ENCODE measurements at places on chromosomes 7 and 10.

DNA sequence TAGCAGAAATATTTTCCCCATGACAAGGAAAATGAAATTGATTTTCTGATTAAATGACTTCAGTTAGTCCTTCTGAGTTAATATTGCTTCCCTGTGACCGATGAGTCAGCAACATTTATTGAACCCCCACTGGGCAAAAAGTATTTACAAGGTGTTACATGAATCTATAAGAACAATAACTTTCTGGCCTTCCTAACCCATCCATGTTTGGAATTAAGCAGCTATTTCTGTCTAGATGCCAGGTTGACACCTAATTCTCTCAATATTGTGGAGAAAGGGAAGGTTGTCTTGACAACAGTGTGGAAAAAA lies 112.9 kb upstream of the JAZF1 start:
- DNase-seq = no peak

GRCh38 chr7:134522601-134523000 lies 4.8 kb upstream of the AKR1B10 start:
- DNase-seq = no peak

DNA sequence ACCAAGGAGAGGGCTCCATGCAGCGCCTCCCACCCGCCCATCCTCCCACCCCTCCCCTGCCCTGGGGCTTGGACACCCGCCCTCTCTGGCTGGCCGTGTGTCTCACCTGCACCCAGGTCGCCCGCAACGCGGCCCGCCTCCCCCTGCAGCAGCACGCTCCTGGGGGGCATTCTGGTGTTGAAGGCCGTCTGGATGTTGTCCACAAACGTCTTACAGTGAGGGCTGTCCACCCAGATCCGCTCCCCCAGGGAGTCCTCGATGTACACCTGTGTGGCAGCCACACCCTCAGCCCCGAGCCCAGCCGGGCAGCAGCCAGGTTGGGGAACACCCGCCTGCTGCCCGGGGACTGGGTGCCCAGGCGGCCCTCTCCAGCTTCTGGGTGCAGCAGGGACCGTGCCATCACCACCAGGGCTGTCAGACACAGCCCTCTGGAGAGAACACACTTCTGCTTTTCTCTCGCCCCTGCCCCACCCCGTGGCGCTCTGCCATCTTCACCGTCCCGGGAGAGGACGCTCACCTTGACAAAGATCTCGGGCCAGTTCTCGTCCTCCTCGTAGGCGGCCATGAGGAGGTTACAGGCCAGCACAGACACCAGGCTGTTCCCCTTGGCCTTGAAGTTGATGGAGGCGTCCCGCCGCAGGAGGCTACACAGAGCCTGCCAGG lies 4.7 kb downstream of the INTS1 start:
- no peak for DNase-seq

- no peak for DNase-seq
Observed at GRCh38 chr7:18740579-18740988, 245.0 kb downstream of the HDAC9 start.

- no peak for DNase-seq
Observed at GRCh38 chr7:38594949-38595348, 36.2 kb downstream of the AMPH start.

- DNase-seq = no peak
Observed at GRCh38 chr10:78963074-78964034, 105.4 kb upstream of the ZMIZ1 start.

DNA sequence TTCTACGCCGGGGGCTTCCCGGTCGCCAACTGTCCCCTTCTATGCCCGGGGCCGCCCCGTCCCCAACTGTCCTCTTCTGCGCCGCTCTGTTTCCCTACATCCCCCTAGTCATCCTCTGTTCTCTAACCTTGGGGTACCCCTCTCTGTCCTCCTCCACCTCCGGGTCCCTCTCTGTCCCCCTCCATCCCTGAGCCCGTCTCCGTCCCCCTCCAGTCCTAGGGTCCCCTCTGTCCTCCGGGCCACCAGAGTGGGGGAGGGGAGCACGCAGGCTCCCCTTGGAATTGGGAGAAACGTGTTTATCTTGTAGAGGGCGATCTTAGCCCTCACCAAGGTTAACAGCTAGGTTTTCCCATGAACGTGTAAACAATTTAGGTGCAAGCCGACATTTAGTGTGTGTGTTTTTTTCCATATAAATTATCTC lies 852 bp upstream of the KLF6 start:
- DNase-seq = no peak

GRCh38 chr7:83105948-83106347 lies 56.7 kb downstream of the PCLO start:
- DNase-seq = no peak

GRCh38 chr7:148286150-148286549 lies 304.4 kb upstream of the C7orf33 start:
- no peak for DNase-seq

DNA sequence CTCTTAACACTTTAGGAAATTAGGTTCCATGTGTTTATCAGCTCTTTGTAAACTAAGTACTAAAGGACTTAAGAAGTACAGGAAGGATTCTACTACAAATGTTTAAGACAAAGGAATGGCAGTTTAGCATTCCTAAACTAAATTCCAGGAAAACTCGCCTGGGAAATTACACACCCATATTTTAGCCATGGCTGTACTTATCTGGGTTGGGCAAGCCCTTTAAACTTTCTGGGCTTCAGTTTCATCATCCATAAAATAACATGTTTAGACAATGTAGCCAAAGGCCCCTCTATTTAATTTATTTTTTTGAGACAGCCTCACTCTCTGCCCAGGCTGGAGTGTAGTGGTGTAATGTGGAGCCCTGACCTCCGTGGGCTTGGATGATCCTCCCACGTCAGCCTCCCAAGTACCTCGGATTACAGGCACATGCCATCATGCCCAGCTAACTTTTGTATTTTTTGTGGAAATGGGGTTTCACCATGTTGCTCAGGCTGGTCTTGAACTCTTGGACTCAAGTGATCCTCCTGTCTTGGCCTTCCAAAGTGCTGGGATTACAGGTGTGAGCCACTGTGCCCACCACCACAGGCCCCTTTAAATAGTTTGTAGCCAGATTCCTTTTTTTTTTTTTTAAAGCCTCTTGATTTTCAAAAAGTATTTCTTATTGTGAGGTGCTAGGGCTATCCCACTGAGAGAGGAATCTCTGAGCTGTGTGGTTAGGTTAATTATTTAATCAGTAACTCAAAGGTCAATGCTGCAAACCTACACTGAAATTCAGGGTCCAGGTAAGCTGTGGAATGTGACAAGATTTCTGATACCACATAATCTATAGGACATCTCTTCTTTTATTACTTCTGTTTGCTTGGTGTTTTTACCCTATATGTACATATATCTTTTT lies 32.1 kb downstream of the TMEM60 start:
- no peak for DNase-seq

DNA sequence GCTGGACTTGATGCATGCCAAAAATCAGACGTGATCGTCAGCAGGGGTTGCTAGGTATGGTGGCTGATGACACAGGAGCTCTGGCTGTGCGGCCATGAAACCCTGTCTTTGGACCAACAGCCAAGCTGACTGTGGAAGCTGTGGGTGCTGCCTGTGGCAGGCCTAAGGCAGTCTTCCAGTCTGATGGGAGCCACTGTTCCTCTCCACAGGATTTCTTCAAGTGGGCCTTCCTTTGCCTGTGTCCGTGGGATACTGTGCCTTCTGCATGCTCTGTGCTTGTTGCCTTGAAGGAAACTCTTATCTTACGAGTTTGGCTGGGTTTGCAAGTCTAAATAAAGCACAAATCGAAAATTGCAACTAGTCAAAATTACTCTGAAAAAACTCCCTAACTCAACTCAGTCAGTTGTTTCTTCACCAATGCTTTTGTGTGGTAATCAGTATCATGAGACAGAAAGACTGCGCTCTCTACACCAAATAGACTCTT lies 101.9 kb upstream of the PDLIM1 start:
- no peak for DNase-seq

- DNase-seq = no peak
Observed at GRCh38 chr10:71213761-71214440, 1.5 kb downstream of the UNC5B start.

- DNase-seq = no peak
Observed at GRCh38 chr10:6978187-6978627, 398.1 kb upstream of the PRKCQ start.

DNA sequence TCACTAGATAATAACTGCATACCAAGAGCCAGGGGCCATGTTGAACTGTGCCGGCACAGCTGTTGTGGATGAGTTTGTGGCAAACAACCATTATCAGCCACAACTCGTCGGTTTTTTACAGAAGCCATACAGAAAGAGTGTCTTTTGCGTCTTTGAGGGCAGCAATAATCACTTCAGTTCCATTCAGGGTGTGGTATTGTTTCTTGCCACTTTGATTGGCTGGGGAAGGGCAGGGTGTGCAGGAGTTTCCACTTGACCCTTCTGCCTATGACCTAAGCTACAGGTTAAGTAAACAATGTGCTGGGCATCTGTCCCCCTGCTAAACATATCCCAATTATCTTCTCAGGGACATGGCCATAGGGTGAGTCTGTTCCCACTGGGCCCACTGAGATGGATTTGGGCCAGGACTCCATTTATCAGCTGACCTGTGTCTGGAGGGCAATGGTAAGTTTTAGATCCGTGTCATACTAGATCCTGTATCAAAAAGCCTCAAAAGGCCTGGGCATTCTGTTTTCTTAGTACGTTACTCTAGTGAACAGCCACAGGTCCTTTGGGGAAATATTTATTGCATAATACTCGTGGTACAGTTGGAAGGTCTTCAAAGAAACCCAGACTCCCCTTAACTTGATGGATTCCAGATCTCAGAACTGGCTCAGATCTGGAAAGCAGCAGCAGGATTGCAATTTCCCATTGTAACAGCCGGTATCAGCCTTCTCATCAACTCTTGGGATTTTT lies 15.9 kb downstream of the ZNF3 start:
- no peak for DNase-seq

DNA sequence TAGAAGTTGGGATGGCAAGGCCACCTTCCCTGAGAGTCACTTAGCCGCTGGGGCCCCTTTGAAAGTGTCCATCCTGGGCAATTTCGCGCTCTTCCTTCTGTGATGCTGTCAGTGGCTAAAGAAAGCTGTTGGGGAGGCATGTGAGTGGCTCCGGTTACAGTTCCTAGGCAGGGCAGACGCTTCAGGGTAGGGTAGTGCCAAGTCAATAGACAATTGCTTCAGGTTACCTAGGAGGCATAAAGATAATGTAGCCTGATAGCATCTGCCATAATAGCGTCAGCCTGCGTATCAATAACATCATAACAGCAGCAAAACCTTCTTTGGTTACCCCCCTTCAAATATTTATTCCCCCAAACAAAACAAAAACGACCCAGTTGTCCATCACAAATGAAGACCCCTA lies at the start of gene FAM107B:
Gene FAM107B (minus strand): TSS at position 101 of the 400 bp plus-strand sequence. CDS start 234 bp downstream, outside the sequence.
- no peak for DNase-seq

DNA sequence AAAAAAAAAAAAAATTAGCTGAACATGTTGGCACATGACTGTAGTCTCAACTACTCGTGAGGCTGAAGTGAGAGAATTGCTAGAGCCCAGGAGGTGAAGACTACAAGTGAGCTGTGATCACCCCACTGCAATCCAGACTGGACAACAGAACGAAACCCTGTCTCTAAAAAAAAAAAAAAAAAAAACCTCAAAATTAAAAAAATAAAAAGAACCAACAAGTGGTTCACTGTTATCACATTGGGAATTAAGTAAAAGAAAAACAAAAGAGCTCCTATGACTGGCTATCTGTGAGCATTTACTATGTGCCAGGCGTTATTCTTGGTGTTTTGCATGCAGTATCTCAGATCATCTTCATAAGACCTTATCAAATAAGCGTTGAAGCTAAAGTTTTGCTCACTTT lies 66.0 kb downstream of the ANLN start:
- DNase-seq = no peak

DNA sequence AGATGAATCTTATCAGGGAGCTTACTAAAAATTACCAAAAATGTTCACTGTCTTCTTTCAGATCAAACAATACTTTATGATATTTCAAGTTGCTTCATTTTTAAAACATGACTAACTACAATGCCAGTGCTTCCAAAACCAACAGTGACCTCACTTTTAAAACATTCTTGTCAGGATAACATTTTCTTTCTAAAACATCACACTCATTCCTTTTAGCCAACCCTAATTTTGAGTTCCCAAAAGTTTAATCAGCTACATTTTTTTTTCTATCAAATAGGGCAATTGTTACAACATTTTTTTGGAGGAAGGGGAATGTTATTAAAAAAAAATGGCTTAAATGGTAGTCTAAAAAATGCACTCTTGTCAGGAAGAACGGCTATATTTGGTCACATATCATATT lies 37.3 kb downstream of the RTKN2 start:
- DNase-seq = no peak

DNA sequence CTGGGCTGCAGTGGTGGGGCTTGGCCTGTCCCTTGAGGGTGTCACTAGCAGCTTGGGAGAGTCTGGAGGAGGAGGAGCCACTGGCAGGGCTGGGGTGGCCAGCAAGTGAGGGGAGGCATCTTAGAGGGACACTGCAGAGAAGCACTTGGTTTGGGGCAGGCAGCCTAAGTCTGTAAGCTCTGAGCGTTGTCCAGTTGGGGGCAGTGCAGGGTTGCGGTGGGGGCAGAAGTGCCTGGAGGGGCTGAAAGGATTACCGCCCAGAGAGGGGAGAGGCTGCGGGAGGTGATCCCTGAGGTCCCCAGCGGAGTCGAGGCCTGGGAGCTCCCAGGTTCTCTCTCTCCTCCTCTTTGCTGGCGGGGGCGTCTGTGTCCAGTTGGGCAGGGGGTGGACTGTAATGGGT lies 7.4 kb downstream of the ADCYAP1R1 start:
- no peak for DNase-seq

GRCh38 chr10:62414359-62414758 lies 40.2 kb downstream of the ZNF365 start:
- no peak for DNase-seq

GRCh38 chr10:69855346-69856111 lies 53.8 kb downstream of the COL13A1 start:
- no peak for DNase-seq

DNA sequence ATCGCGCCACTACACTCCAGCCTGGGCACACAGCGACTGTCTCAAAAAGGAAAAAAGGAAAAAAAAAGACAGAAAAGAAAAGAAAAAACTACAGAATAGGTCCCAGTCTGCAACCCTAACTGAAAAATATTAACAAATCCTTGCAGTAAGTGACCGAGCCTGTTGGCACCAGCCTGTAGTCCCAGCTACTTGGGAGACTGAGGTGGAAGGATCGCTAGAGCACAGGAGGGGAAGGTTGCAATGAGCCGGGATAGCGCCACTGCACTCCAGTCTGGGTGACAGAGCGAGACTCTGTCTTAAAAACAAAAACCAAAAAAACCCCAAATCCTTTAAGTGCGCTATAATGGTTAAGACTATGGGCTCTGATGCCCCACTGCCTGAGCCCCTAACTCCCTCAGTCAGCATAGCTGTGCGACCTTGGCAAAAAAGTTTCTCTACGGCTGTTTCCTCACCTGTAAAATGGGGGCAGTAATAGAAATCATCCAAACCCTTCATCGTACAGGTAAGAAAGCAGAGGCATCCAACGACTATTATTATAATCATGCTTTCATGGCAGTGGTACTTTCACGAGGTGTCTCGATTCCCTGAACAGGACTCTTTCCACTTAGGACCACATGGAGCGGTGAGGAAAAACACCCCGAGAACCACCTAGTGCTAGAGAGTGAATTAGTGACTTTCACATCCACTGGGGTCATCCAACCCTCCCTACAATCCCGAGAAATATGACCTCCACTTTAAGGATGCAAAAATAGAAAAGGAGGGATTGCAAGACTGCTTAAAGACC lies 755 bp downstream of the TOMM7 start:
- no peak for DNase-seq

GRCh38 chr10:48519481-48520183 lies 85.2 kb downstream of the ARHGAP22 start:
- no peak for DNase-seq

Data from NCI-H2107 (cell line).